ENCODE measurements at places on chromosomes 13 and 19. TPM values are rescaled to one million over a fixed set of nuclear protein-coding genes. Genes with fewer than 3 reads are reported as not detected.

Gene TEX29
- polyA plus RNA-seq: not detected

Gene PDX1
- polyA plus RNA-seq: not detected

Gene ZNF837
- polyA plus RNA-seq: 0.39 TPM

Gene ZNF653
- polyA plus RNA-seq: 5.8 TPM

Gene KCNJ14
- 0.46 TPM for polyA plus RNA-seq

Gene DHDH
- polyA plus RNA-seq: 0.52 TPM

Gene SOX21
- not detected for polyA plus RNA-seq

Gene NPAS1
- 0.81 TPM for polyA plus RNA-seq

Gene ATP4B
- polyA plus RNA-seq: not detected

Gene CEACAM7
- polyA plus RNA-seq: not detected

Gene ZNF571
- polyA plus RNA-seq: 4.0 TPM

Gene FXYD7
- not detected for polyA plus RNA-seq

Gene AMER2
- not detected for polyA plus RNA-seq

Gene RNF225
- polyA plus RNA-seq: not detected

Gene CD177
- 1.7 TPM for polyA plus RNA-seq

Gene CEACAM1
- polyA plus RNA-seq: 2.2 TPM

Gene POLD1
- polyA plus RNA-seq: 8.7 TPM

Gene SEMA6B
- 1.1 TPM for polyA plus RNA-seq

Gene OR7C1
- 0.09 TPM for polyA plus RNA-seq

Gene RNF6
- polyA plus RNA-seq: 42.4 TPM

Gene PHLDB3
- polyA plus RNA-seq: 9.8 TPM

Gene FLT1
- 0.21 TPM for polyA plus RNA-seq

Gene GFY
- polyA plus RNA-seq: not detected

Gene ODAD3
- polyA plus RNA-seq: 0.09 TPM

Gene CD22
- 0.06 TPM for polyA plus RNA-seq

Gene ZNF490
- 3.2 TPM for polyA plus RNA-seq

Gene ZNF865
- 2.1 TPM for polyA plus RNA-seq

Gene MBNL2
- polyA plus RNA-seq: 19.3 TPM

Gene UHRF1
- polyA plus RNA-seq: 3.2 TPM

Gene ZNF536
- polyA plus RNA-seq: not detected

Gene SKA3
- polyA plus RNA-seq: 1.4 TPM

Gene CCL25
- polyA plus RNA-seq: not detected

Gene ZNF208
- polyA plus RNA-seq: 0.20 TPM

Gene LHFPL6
- 8.9 TPM for polyA plus RNA-seq

Gene PSG2
- polyA plus RNA-seq: 0.09 TPM

Gene LILRB1
- not detected for polyA plus RNA-seq

Gene TNFRSF19
- 1.2 TPM for polyA plus RNA-seq

Gene USHBP1
- not detected for polyA plus RNA-seq

Gene ISOC2
- polyA plus RNA-seq: 34.7 TPM

Gene KIR2DL4
- polyA plus RNA-seq: not detected

Gene SHC2
- 2.2 TPM for polyA plus RNA-seq

Gene NLRP7
- polyA plus RNA-seq: not detected

Gene MEDAG
- polyA plus RNA-seq: 0.03 TPM

Gene CACNG7
- polyA plus RNA-seq: not detected

Gene ICAM5
- polyA plus RNA-seq: 0.55 TPM

Gene ZNF628
- polyA plus RNA-seq: 0.22 TPM

Gene BCAM
- 28.4 TPM for polyA plus RNA-seq

Gene KIR2DL1
- polyA plus RNA-seq: not detected

Gene CELF5
- polyA plus RNA-seq: 0.04 TPM

Gene KLK5
- 882 TPM for polyA plus RNA-seq

Gene CDX2
- polyA plus RNA-seq: not detected

Gene CYP2A7
- polyA plus RNA-seq: not detected

Gene EPS8L1
- polyA plus RNA-seq: 20.1 TPM

Gene MCEMP1
- not detected for polyA plus RNA-seq

Measured in keratinocyte (primary cell).